ENCODE measurements at places on chromosomes 4 and X.

DNA sequence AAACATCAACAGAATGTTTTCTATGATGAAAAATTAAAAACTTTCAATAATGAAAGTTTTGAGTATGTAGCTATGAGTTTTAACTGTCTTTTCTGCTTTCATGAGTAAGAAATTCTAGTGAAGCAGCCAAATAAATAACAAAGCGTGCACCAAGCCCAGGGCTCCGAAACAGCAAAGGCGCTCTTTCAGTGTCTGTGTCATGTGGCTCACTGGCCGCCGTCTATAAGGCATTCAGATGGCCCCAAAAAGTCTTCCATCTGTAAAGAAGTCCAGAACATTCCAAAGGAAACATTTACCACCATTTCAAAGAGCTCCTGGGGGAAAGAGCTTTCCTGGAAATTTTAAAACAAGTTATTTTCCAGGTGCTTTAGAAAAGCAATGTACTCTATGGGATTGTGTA lies 139.9 kb downstream of the AFAP1 start:
- no peaks in the 10 kb centered on the region for H3K4me1 ChIP-seq
- H3K36me3 ChIP-seq: peaks cover 20% of the 10 kb centered on the region
- no peaks in the 10 kb centered on the region for H3K27me3 ChIP-seq

DNA sequence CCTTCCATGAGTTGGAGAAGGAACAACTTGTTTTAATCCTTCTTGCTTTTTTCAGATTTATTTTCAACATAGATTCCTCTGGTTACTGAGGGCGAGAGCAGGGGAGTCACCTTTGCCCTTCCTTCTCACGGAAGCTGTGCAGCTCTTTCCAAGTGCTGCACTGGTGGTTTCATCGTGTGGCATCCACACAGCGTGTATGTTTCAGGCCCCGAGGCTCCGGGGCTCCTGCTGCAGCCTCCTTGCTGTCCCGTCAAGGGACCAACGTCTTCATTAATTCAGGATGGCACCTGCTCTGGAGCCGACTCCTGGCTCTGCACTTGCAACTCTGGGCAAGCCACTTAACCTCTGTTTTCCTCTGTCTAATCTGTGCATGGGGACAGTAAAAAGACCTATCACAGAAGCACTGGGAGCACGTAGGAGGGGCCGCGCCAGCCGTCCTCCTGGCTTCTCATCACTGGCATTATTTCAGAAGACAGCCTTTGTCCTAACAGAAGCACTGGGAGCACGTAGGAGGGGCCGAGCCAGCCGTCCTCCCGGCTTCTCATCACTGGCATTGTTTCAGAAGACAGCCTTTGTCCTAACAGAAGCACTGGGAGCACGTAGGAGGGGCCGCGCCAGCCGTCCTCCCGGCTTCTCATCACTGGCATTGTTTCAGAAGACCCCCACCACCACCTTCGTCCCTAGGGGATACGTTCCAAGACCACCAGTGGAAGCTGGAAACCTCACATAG lies 117.8 kb upstream of the NKX1-1 start:
- no peak overlapping the region for H3K4me3 ChIP-seq
- no peaks in the 10 kb centered on the region for H3K36me3 ChIP-seq
- no peaks in the 10 kb centered on the region for H3K27me3 ChIP-seq

DNA sequence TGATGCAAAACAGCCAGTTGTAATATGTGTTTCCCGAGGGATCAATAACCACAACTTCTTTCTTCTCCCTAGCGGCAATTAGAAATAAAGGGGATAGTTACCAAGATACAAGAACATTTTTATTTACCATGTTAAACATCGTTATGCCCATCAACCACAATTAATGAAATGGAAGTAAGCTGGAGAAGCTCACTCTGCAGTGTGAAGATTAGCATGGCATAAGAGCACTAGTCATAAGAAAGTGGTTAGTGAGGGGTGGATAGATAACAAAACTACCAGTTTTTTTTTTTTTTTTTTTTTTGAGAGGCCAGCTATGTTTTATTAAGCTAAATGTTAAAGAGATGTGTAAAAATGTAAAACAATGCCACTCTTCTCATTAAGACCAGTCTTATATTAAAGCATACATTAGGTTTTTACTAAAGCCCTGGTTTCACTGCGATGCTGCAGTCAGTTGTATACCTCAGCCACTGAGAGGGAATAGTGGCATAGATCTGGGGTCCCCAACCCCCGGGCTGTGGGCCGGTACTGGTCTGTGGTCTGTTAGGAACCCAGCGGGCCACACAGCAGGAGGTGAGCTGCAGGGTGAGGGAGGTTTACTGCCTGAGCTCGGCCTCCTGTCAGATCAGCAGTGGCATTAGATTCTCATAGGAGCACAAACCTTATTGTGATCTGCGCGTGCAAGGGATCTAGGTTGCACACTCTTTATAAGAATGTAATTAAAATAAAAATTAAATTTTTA lies 27.9 kb upstream of the NFXL1 start:
- no peaks in the 10 kb centered on the region for H3K4me1 ChIP-seq
- H3K27me3 ChIP-seq: peaks cover 2% of the 10 kb centered on the region
- no peak overlapping the region for H3K27ac ChIP-seq
- no peaks in the 10 kb centered on the region for H3K36me3 ChIP-seq
- H3K4me3 ChIP-seq: no peak overlapping the region

DNA sequence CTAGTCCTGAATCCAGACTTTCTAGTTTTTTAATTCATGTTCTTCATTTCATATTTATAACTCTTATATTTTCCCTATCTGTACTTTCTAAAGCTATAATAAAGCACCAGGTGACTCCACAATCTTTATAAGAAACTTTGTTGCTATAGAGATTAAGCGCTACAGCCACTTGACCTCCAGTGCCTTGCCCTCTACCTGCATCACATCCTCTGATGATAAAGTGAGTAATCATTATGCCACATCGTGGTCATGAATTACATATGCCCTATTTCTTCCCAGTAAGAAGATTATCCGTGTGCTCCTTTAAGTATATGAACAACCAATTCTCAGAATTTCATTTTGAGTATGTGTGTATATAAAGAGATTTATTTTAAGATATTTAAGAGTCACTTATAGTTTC lies 6.8 kb upstream of the DYNLT3 start:
- no peaks in the 10 kb centered on the region for H3K27me3 ChIP-seq
- no peak overlapping the region for H3K27ac ChIP-seq
- H3K4me1 ChIP-seq: no peaks in the 10 kb centered on the region
- H3K36me3 ChIP-seq: no peaks in the 10 kb centered on the region

- H3K27me3 ChIP-seq: no peaks in the 10 kb centered on the region
- no peaks in the 10 kb centered on the region for H3K4me1 ChIP-seq
- no peak overlapping the region for H3K4me3 ChIP-seq
- no peak overlapping the region for H3K27ac ChIP-seq
- no peaks in the 10 kb centered on the region for H3K36me3 ChIP-seq
- no peak for DNase-seq
Observed at GRCh38 chrX:48648336-48648751, 35.3 kb upstream of the WAS start.

GRCh38 chr4:41058426-41058825 lies 155.9 kb downstream of the APBB2 start:
- H3K4me1 ChIP-seq: peaks cover 2% of the 10 kb centered on the region
- no peak overlapping the region for H3K27ac ChIP-seq
- DNase-seq: no peak

DNA sequence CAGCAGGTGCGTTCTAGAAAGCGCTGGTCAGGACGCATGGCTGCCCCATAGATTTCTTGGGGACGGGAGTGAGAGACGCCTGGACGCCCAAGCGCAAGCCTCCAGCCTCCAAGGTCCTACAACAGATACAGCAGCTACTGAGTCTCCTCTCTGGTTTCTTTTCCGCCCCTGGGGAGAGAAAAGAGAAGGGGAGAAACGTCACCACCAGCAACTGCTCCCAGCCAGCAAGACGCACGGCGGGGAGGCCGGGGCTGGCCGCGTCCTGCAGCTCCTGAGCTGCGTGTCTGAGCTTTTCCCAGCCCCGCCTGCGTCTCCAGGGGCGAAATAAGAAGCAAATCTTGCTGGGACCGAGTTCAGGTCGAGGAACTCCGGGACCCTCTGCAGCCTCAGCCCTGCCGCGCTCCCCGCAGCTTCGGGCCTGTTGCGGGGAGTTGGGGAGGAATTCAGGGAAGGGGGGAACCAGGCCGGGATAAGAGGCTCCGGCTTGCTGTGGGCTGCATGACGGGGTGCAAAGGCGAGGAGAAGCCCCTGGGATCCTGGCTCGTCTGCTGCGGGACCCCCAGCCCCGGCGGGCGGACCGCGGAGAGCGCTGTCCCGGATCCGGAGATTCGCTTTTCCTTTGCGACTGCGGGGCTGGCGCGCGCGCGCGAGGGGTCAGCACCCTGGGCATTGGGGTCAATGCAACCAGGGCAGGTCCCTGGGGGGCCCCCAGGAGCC lies 6.8 kb upstream of the SHOX start:
- H3K4me1 ChIP-seq: no peaks in the 10 kb centered on the region
- no peak for DNase-seq
- peaks cover 58% of the 10 kb centered on the region for H3K27me3 ChIP-seq
- H3K36me3 ChIP-seq: no peaks in the 10 kb centered on the region
- H3K27ac ChIP-seq: no peak overlapping the region

DNA sequence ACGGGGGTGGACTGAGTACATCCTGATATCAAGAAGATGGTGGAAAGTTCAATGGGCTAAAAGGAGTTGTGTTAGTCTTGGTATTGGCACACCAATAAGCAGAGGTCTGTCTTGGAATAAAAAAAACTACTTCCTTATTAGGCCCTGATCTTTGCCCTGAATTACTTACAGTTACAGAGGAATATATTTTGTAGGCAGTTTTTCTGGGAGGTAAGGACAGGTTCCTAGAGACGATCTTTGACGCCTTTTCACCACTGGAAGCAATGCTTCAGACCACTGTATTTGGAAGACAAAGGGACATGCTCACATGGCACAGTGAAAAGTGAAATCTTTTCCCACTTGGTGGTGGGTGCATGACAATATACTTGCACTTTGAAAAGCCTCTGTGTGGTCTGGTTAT lies 618 bp upstream of the XK start:
- no peaks in the 10 kb centered on the region for H3K4me1 ChIP-seq
- H3K27ac ChIP-seq: no peak overlapping the region
- no peak for DNase-seq

GRCh38 chrX:37075892-37076595 lies 67.9 kb downstream of the FAM47C start:
- no peaks in the 10 kb centered on the region for H3K27me3 ChIP-seq
- no peak for DNase-seq
- no peak overlapping the region for H3K27ac ChIP-seq
- no peaks in the 10 kb centered on the region for H3K36me3 ChIP-seq

- H3K27ac ChIP-seq: no peak overlapping the region
- H3K4me3 ChIP-seq: no peak overlapping the region
- no peaks in the 10 kb centered on the region for H3K4me1 ChIP-seq
Observed at GRCh38 chrX:47047989-47048388, 30.3 kb upstream of the RGN start.

DNA sequence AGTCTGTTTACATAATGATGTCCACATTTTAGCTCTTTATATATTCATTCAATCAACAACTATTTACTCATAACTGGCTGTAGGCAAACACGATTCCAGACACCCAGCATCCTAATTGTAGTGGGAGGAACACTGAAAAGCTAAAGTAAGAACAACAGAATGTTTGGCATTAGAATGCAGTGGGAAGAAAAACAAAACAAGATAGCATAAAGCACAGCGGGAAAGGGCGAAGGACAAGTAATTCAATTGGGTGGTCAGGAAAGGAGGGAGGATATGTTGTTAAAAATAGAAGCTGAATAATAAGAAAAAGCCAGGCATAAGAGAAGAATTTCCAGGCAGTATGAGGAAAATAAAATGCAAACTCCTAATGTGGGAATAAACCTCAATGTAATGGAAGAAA lies 189.5 kb upstream of the FAT4 start:
- no peaks in the 10 kb centered on the region for H3K27me3 ChIP-seq
- H3K36me3 ChIP-seq: no peaks in the 10 kb centered on the region
- no peak overlapping the region for H3K4me3 ChIP-seq
- DNase-seq: peak; percentile 11
- H3K4me1 ChIP-seq: peaks cover 5% of the 10 kb centered on the region

DNA sequence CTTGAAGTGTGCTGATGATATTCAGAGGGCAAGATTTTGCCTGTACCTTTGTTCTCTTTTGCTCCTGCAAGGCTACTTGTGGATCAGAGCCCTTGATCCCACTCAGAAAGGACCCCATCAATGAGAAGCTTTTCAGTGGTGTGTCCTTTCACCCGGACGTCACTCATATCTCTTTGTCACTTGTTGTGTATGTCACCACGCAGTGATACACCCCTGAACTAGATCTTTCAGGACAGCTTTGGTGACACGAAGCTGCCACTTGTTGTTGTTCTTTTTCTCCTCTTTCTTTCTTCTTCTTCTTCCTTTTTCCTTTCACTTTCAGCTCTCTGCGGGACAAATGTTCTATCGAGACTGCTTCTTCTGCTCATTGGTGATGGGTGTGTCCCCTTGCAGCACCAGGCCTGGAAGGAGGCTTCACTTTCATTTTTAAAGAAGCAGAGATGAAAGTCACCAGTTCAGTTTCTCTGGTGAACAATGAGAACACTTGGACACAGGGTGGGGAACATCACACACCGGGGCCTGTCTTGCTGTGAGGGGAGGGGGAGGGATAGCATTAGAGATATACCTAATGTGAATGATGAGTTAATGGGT lies 83.6 kb downstream of the NBDY start:
- no peak overlapping the region for H3K27ac ChIP-seq
- DNase-seq: no peak
- H3K36me3 ChIP-seq: peaks cover 16% of the 10 kb centered on the region
- H3K4me1 ChIP-seq: peaks cover 2% of the 10 kb centered on the region

DNA sequence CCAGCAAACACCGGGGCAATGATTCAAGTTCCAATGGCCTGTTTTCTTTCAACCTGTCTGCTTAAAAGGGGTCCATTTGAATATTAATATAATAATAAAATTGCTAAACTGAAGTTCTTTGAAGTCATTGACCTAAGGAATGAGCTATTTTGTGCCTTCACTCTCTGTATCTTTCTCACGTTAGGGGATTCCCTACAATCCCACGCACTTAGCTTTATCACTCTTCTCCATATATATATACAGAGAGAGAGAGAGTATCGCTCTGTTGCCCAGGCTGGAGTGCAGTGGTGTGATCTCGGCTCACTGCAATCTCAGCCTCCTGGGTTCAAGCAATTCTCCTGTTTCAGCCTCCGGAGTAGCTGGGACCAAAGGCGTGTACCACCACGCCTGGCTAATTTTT lies 83.9 kb upstream of the NWD2 start:
- H3K4me3 ChIP-seq: no peak overlapping the region
- no peak for DNase-seq
- H3K27me3 ChIP-seq: no peaks in the 10 kb centered on the region
- no peaks in the 10 kb centered on the region for H3K4me1 ChIP-seq
- H3K27ac ChIP-seq: no peak overlapping the region
- no peaks in the 10 kb centered on the region for H3K36me3 ChIP-seq

GRCh38 chr4:117984366-117984680 lies 50.0 kb upstream of the NDST3 start:
- no peaks in the 10 kb centered on the region for H3K36me3 ChIP-seq
- H3K4me1 ChIP-seq: no peaks in the 10 kb centered on the region
- H3K4me3 ChIP-seq: no peak overlapping the region
- DNase-seq: no peak
- H3K27me3 ChIP-seq: no peaks in the 10 kb centered on the region

- no peaks in the 10 kb centered on the region for H3K27me3 ChIP-seq
- peak overlapping the region; percentile 64 for H3K27ac ChIP-seq
- peak overlapping the region; percentile 75 for H3K4me3 ChIP-seq
- H3K36me3 ChIP-seq: no peaks in the 10 kb centered on the region
- H3K4me1 ChIP-seq: peaks cover 16% of the 10 kb centered on the region
- no peak for DNase-seq
Observed at GRCh38 chrX:40105835-40106675, 8.3 kb upstream of the BCOR start.
